T-cell (primary cell): ENCODE measurements at places on chromosomes 5 and 9.

- DNase-seq, result no peak
Observed at GRCh38 chr9:38318759-38319495, 73.6 kb upstream of the ALDH1B1 start.

GRCh38 chr5:178808886-178809285 lies 50.9 kb upstream of the ZNF354B start:
- no peak for DNase-seq

DNA sequence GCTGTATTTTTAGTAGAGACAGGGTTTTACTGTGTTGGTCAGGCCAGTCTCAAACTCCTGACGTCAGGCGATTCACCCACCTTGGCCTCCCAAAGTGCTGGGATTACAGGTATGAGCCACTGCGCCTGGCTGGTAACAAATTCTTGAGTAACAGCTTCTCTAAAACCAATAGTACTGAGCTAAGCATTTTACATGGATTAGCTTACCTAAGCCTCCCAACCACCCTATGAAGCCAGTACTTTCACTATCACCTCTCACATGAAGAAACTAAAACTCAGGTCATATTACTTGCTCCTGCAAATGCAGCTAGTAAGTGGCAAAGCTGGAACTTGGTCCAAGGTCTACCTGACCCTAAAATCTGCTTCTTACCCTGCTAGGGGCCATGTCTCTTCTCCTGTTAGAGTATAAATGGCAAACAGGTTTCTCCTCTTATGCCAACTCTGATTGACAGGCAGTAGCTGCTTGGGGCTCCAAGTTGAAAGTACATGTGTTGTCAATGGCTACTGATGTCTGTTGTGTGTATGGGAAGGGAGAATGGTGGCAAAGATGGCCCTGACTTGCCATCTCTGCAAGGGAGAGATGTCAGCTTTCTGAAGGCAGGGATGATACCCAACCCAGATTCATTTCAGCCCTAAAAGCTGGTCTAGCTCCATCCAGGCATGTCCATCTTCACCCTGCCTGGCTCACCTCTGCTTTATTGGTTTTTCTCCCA lies 4.0 kb downstream of the PHF19 start:
- DNase-seq, result no peak

DNA sequence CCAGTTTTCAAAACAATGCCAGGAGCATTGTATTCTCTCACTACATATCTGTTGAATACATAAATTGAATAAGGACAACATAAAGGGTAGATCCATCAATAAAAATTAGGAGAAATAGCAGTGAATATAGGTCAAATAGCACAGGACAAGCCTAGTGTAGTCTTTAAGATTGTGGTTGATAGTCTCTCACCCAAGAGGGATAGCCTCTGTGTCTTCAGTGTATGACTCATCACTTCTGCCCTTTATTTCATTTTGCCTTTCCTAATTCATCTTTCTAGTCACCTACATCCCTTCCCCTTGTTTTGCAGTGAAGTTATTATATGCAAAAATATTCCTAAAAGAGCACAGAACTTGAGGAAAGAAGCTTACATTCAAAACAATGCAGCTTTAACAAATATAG lies 335.0 kb upstream of the TUSC1 start:
- no peak for DNase-seq

DNA sequence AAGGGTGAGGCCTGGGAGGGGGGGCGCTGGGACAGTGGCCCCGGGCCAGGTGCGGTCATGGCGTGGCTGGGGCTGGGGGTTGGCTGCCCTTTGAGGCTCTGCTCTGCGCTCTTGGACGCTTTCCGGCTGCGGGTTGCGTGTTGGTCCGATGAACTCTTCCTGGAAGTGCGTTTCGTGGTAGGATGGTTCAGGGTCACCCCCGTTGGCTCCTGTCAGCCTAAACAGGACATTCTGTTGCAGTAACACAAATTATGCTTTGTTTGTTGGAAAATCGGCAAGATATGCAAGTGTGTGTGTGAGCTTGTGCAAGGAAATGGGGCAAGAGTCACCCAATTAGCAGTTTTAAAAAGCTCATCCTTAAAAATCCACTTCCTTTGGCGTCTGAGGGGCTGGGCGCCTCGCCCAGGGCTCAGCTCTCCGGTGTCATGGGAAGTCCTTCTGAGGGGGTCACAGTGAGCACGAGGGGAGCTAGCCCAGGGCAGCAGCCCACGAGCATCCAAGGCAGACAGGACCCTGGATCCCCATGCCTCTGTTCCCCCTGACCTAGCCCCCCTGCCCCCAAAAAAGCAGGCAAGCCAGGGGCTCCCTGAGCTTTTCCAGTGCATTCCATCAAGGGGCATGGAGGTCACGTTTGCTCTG lies 22.2 kb upstream of the RNU6ATAC start:
- DNase-seq, result no peak

GRCh38 chr5:132190161-132190817 lies 37.4 kb downstream of the P4HA2 start:
- DNase-seq, result no peak

- no peak for DNase-seq
Observed at GRCh38 chr5:148539851-148540250, 114.5 kb downstream of the HTR4 start.
